ENCODE measurements at places on chromosomes 5 and 9.

DNA sequence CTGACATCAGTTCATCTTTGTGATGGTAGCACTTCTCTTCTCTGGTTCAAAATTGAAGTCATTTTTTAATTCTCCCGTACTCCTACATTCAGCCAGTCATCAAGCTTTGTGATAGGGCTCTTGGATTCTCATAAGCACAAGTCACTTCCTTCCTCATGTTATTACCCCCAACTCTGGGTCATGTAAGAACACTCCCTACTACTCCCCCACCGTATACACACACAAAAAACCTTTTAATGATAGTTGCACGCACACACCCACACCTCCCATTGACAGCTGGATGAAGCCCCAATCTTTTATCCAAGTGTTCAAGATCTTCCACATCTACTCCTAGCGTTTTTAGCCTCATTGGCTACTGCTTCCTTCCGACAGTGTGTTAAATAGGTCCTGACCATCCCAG lies 16.8 kb downstream of the KDM3B start:
- no peak for DNase-seq

- DNase-seq: no peak
These were observed 562.8 kb downstream of the PTPRD start for GRCh38 chr9:10050016-10050415.

GRCh38 chr9:102209176-102209575 lies 470.7 kb upstream of the GRIN3A start:
- DNase-seq: no peak

DNA sequence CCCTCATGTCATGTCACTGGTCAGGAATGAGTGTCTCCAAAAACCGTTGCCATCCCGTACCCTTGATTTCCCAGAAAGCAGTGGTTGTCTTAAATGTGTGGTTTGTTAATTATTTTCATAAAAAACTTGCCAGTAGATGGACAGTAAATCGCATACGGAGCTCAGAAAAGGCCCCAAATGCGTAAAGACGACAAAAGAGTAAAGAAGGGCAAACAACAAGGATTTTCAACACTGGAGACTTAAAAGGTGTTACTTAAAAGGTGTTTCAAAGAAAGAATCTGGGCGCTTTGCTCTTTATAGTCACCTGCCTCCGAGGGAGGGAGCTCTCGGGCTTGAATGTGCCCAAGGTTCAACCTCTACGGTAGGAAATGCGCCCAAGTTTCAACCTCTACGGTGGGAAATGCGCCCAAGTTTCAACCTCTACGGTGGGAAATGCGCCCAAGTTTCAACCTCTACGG lies 734 bp downstream of the KIF27 start:
- DNase-seq: no peak

DNA sequence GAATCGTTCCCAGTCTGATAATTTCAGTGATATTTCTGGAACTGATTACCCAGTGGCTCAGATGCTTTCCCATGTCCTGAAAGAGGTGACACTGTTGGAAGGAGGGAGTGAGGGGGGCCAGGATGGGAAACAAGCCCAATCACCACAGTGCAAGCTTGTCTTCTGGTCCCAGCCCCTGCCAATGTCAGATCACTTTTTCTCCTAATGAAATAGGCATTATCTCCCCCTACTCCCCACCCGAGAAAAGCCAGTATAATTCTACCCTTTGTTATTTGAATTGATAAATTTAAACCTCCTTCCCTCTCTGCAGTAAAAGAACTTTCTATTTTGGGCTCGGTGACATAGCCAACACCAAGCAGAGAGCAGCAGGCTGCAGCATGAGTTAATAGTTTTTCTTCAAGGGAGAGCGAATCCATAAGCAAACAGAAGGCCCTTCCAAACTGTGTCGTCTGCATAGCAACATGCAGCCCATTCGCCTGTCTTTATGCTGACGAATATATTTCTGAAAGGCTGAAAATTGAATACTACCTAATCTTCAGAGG lies 14.6 kb upstream of the PPP2CA start:
- no peak for DNase-seq

Measured in lower lobe of right lung (tissue), 2 donors.